ENCODE measurements at places on chromosomes 7 and 10. TPM values are rescaled to one million over a fixed set of nuclear protein-coding genes. Genes with fewer than 3 reads are reported as not detected.

DNA sequence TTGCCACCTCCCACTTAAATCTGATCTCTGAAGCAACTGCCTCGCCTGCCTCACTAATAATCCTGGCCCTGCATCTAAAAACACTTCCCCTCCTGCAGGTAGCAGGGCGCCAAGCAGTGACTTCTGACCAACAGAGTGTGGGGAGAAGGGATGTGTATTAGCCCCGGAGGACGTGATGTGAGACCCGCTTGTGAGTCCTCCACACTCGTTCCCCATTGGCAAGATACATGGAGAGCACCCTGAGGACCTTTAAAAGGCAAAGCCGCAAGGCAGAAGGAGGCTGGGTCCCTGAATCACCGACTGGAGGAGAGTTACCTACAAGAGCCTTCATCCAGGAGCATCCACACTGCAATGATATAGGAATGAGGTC is 6.1 kb upstream of the PILRA start:
- H3K27ac ChIP-seq: peak overlapping the region; percentile 96
- no peak overlapping the region for H3K4me3 ChIP-seq
- H3K36me3 ChIP-seq: peaks cover 9% of the 10 kb centered on the region
- no peaks in the 10 kb centered on the region for H3K27me3 ChIP-seq
- peaks cover 57% of the 10 kb centered on the region for H3K4me1 ChIP-seq

- peaks cover 32% of the 10 kb centered on the region for H3K4me1 ChIP-seq
- no peak for DNase-seq
- H3K4me3 ChIP-seq: no peak overlapping the region
- H3K36me3 ChIP-seq: peaks cover 27% of the 10 kb centered on the region
Measured at GRCh38 chr7:30070052-30070451, 41.8 kb downstream of the PLEKHA8 start.

DNA sequence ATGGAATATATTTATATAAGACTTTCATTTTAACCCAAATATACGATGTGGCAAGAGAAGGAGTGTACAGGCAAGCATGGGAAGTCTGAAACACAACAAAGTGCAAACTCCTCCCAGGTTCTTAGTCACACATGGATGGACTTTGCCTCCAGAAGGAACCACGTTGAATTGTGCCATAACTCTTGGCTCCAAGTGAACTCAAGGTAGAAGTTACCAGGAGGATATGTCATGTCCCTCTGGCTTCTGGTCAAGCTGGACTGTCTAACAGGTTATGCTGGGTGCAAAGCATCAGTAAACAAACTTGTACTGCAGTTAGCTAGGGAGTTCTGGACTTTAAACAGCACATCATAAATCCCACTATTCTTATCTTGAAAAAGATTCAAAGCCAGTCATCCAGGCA is 328.3 kb upstream of the TEX47 start:
- H3K4me3 ChIP-seq: no peak overlapping the region
- H3K36me3 ChIP-seq: no peaks in the 10 kb centered on the region
- DNase-seq: no peak
- no peaks in the 10 kb centered on the region for H3K4me1 ChIP-seq
- no peaks in the 10 kb centered on the region for H3K27me3 ChIP-seq

DNA sequence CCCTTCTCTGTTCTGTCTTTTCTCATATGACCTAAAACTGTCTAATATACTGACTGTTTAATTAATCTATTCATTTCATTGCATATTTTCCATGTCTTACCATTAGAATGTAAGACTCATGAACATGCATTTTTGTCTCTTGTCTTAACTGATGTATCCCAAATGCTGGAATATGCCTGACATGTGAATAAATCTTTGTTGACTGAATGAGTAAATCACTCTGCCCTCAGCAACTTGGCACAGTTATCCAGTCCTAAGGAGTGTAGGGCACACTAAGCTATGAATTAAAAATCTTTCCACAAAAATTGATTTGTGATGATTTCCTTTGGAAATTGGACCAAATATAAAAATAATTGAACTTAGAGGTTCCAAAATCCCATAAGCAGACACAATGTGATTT is 111.3 kb downstream of the ETV1 start:
- no peaks in the 10 kb centered on the region for H3K36me3 ChIP-seq
- H3K4me3 ChIP-seq: no peak overlapping the region
- no peak overlapping the region for H3K27ac ChIP-seq
- H3K27me3 ChIP-seq: no peaks in the 10 kb centered on the region
- no peaks in the 10 kb centered on the region for H3K4me1 ChIP-seq

DNA sequence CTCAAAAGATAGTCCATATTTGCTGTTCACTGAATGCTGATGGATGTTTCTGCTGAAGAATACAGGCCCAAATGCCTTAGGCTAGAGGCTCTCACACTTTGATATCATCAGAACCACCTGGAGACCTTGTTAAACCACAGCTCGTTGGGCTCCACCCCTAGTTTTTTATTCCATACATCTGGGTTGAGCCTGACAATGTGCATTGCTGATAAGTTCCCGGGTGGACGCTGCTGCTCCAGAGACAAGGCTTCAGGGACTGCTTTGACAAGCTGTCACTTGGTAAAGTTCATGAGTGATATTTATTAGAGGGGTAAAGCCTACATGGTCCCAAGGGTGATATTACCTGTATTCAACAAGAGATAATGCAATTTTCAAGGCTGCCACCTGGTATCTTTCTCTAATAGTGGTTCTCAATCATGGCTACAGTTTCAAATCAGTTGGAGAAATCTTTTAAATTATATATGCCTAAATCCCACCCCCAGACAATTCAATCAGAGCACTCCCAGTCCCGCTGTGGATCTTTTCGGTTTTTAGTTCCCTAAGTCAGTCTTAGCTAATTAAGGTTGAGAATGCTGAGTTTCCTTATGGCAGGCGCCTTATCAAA is 107.1 kb upstream of the GSDME start:
- no peak overlapping the region for H3K4me3 ChIP-seq
- H3K27me3 ChIP-seq: no peaks in the 10 kb centered on the region
- peak overlapping the region; percentile 55 for H3K27ac ChIP-seq
- H3K4me1 ChIP-seq: peaks cover 10% of the 10 kb centered on the region
- peaks cover 87% of the 10 kb centered on the region for H3K36me3 ChIP-seq
- DNase-seq: no peak

- H3K27me3 ChIP-seq: no peaks in the 10 kb centered on the region
- H3K4me3 ChIP-seq: no peak overlapping the region
- H3K4me1 ChIP-seq: peaks cover 11% of the 10 kb centered on the region
- H3K27ac ChIP-seq: no peak overlapping the region
- DNase-seq: no peak
Measured at GRCh38 chr10:73989594-73990150, 8.2 kb upstream of the VCL start.

DNA sequence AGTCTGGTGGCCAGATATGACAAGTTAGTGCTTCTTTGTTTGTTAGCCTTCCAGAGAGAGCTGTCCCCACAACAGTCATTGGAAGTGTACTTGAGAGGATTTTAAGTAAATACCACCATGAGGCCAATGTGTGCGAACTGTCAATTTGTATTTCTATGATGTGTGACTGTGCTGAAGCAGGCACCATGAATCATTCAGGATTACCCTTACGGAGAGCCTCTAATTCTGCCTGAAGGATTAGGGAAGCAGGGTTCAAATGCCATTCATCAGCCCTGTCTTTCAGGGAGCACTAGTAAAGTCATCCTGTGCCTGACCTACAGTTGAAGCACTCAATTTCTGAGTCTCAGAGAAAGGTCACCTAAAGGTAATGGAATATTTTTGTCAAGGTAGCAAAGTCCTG is 109.3 kb downstream of the GATA3 start:
- no peaks in the 10 kb centered on the region for H3K36me3 ChIP-seq
- H3K4me1 ChIP-seq: no peaks in the 10 kb centered on the region
- no peaks in the 10 kb centered on the region for H3K27me3 ChIP-seq
- H3K4me3 ChIP-seq: no peak overlapping the region

- no peak overlapping the region for H3K4me3 ChIP-seq
- H3K27me3 ChIP-seq: no peaks in the 10 kb centered on the region
- peaks cover 41% of the 10 kb centered on the region for H3K4me1 ChIP-seq
- H3K36me3 ChIP-seq: peaks cover 14% of the 10 kb centered on the region
Measured at GRCh38 chr10:14548474-14548873, 217.8 kb upstream of the FRMD4A start.

- peak; percentile 31 for DNase-seq
- no peak overlapping the region for H3K27ac ChIP-seq
- H3K36me3 ChIP-seq: no peaks in the 10 kb centered on the region
Measured at GRCh38 chr10:68315582-68315981, 16.3 kb upstream of the HNRNPH3 start.

GRCh38 chr7:101156277-101156676 is 2.0 kb downstream of the AP1S1 start:
- H3K4me3 ChIP-seq: no peak overlapping the region
- peaks cover 4% of the 10 kb centered on the region for H3K36me3 ChIP-seq
- H3K4me1 ChIP-seq: peaks cover 21% of the 10 kb centered on the region

DNA sequence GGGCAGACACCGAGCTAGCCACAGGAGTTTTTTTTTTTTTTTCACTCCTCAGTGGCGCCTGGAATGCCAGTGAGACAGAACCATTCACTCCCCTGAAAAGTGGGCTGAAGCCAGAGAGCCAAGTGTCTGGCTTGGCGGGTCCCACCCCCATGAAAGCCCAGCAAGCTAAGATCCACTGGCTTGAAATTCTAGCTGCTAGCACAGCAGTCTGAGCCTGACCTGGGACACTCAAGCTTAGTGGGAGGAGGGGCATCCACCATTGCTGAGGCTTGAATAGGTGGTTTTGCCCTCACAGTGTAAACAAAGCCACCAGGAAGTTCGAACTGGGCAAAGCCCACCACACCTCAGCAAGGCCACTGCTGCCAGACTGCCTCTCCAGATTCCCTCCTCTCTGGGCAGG is 144.5 kb downstream of the LRMDA start:
- DNase-seq: no peak
- peaks cover 4% of the 10 kb centered on the region for H3K27me3 ChIP-seq
- no peak overlapping the region for H3K27ac ChIP-seq
- H3K36me3 ChIP-seq: no peaks in the 10 kb centered on the region
- H3K4me1 ChIP-seq: no peaks in the 10 kb centered on the region

GRCh38 chr7:130804220-130804619 is 70.2 kb upstream of the KLF14 start:
- no peaks in the 10 kb centered on the region for H3K27me3 ChIP-seq
- no peaks in the 10 kb centered on the region for H3K4me1 ChIP-seq
- DNase-seq: no peak
- H3K4me3 ChIP-seq: no peak overlapping the region
- H3K27ac ChIP-seq: no peak overlapping the region

DNA sequence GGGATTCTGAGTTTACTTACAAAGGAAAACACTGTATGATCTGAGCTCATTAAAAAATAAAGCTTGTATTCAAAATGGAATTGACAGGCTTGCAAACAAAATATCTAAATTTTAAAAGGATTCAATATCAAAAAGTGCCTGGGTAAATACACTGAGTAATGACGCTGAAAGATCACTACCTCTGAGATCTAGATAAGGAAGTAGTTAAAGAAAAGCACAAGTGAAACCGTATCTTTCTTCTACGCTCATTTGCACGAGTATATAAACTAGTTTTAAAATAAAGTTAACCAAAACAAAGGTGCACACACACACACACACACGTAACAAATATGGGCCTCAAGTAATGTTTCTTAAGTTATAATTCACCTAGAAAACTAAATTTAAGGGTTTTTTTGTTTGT is 93.4 kb downstream of the SNX13 start:
- H3K27me3 ChIP-seq: no peaks in the 10 kb centered on the region
- no peaks in the 10 kb centered on the region for H3K4me1 ChIP-seq
- no peak overlapping the region for H3K4me3 ChIP-seq
- H3K36me3 ChIP-seq: peaks cover 67% of the 10 kb centered on the region

Gene NANOS1
- 3.1 TPM for total RNA-seq

Gene IL2RA
- total RNA-seq: not detected

Gene CFAP70
- total RNA-seq: 14.2 TPM

Gene MYL7
- not detected for total RNA-seq

Gene HIPK2
- total RNA-seq: not detected

Gene SPDYE16
- not detected for total RNA-seq

Gene ABCA13
- not detected for total RNA-seq

Gene IFIT1B
- 0.78 TPM for total RNA-seq

Gene SERPINE1
- total RNA-seq: not detected

Gene NXPH1
- total RNA-seq: not detected

Gene OR2A42
- not detected for total RNA-seq

Data from Karpas-422 (cell line).